Vagina (tissue), 2 donors: ENCODE measurements at places on chromosomes 7 and 10. TPM values are rescaled to one million over a fixed set of nuclear protein-coding genes. Genes with fewer than 3 reads are reported as not detected.

Gene MRC1
- 18.9 TPM for total RNA-seq

DNA sequence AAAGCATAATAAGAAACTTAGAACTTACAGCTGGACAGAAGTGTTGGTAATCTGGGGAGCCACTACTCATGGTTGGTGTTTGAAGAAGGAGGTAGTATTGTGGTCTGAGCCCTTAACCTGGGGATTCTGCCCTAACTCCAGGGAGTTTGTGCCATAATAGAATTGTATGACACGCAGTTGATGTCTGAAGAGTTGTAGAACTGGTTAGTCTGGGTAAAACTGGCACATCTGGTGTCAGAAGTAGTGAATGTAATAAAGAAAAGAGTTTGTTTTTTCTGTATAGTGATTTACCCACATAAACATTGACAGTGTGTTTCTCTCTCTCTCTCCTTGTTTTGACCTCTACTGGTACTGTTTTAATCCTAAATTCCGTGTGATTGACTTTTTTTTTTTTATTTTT, 448.1 kb upstream of the SEMA3D start:
- no peak for DNase-seq

Gene NPFFR1
- total RNA-seq, result not detected

DNA sequence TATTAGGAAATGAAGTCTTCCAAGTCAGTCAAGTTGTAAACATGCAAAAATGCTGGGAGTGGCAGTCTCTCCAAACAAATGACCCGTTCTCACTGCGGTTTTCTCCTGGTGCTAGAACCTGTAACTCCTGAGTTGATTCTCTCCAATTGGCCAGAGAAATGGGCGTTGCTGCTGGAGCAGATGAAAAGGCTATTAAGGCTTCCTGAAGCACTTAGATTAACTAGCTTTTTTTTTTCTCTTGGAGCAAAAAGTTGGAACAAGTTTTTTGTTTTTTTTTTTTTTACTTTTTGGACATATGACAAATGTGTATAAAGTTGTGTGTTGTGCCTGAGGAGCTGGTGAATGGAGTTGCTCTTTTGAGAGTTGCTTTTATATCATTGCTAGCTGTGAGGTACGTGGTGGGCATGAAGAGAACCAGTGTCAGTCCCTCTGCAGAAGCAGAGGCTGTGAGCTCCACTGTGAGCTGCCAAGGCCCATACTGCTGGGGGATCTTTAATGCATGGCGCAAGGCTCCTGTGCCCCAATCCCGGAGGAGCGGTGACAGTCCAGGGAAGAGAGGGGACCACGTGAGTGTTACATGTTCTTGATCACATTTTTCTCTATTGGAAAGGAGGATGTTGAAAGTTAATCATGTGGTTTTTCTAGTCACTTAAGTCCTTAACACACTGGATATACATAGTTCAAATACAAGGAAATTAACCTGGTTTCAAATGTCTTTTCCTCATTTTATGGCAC, 393.6 kb upstream of the GALNT17 start:
- DNase-seq, result no peak

GRCh38 chr7:114085313-114085591, 166.4 kb upstream of the PPP1R3A start:
- no peak for DNase-seq

DNA sequence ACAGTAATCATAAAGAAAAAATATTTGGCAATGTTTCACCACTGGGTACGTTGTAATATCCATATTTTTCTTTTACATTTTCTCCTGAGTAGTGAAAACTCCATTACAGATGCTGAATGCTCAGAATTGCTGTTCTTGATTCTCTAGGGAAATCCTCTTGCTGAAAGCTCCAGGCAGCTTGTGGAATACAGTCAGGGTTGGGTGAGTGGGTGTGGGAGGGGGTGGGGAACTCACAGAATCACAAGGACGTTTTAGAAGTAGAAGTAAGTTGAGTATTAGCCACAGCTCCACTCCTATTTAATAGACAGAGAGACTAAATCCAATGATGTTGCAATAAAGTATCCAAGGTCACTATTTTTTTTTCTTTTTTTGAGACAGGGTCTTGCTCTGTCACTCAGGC, 1270.9 kb downstream of the TYW1 start:
- no peak for DNase-seq

DNA sequence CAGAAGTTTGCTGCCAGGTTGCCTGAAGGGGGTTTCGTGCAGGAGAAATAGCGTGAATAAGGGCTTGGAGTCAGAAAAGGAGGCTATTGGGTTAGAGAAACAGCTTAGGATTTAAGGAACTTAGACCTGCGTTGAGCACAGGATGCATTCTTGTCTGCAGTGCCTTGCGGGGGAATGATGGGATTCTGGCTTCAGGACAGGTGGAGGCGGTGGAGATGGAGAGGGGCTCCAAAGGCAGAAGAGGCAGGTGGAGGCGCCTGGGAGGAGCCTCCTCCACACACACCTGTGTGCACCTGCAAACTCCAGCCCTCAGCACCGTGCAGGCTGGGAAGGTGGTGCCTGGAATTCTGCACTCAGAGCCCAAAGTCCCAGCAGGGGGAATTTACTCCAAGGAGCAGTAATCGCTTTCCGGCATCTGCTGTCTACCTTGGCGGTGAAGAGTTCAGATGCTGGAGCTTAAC, 1.8 kb downstream of the CLIP2 start:
- no peak for DNase-seq

GRCh38 chr10:35986756-35987502, 344.8 kb upstream of the FZD8 start:
- no peak for DNase-seq

DNA sequence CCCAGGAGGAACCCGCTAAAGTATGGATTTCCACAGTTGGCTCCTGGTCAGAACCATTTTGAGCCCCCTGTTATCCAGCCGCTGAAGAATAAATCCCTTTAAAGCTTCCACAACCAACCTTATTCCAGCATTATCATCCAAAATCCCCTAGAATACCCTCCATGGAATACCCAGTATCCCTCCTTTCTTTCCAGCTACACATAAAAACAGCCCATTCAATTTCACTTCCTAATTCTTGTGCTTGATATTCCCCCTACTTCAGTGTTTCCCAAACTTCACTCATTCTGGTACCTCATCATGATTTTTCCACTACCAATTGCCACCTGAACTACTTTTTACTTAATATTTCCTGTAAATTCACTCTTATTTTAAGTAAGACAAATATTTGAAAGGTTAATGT, 3.1 kb downstream of the MACC1 start:
- DNase-seq, result no peak

GRCh38 chr7:134752006-134752760, 27.3 kb upstream of the CALD1 start:
- DNase-seq, result no peak

DNA sequence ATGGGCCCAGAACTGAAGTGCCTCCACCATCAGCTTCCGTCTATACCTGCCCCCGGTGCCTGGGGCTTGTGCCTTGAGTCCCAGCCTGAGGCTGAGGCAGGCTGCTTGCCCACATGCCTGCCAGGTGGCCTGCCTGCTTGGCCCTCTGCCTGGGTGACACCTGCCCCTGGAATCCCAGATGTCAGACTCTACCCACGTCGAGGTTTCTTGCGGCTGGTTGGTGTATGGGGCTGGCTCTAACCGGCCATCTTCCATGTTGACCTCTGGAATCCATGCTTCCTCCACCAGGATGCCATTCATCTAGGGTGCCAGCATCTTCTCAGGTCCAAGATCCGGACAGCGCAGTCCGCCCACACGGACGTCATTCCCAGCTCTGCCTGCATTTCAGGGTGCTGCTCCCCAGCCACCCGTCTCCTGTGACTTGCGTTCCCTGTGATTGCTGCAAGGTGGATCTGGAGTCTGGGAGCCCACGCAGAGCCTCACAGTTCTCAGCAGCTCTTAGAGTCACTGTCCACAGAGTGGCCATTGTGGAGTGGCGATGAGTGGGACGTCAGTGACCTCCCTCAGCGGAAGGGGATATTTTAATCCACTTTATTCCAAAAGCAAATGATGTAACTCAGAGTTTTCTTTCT, 298.1 kb downstream of the TCERG1L start:
- DNase-seq, result no peak

- DNase-seq, result peak; percentile 64
Measured at GRCh38 chr7:141243368-141243767, 169.5 kb downstream of the TMEM178B start.

DNA sequence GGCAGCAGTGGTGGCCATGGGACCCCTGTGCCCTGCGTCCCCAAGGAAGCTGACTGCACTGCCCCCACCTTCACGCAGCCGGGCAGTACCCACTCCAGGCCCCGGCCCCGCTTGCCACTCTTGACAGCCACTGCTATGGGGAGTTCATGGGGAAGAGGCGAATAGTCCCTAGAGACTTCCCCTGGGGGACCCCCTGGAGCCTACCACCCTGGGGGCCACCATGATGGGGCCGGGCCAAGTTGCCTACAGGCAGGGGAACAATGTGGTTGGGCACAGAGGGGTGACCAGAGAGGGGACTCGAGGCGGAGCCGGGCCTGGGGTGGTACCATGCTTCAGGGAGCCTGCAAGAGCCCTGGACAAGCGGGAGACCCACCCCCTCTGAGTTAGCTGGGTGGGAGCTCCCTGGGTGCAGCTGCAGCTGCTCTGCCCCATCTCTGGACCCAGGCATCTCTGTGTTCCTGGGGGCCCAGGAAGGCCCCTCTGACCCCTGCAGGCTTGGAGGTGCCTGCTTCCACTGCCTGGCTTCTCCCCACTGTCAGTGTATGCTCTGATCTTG, 567.6 kb downstream of the GRM8 start:
- DNase-seq, result no peak

- no peak for DNase-seq
Measured at GRCh38 chr7:1994931-1995330, 237.8 kb downstream of the MAD1L1 start.

Gene ZWINT
- 3.9 TPM for total RNA-seq

GRCh38 chr10:43869669-43870322, 221.1 kb upstream of the ZNF32 start:
- DNase-seq, result peak; percentile 61

Gene LRIT2
- total RNA-seq, result not detected

Gene LIPF
- not detected for total RNA-seq

DNA sequence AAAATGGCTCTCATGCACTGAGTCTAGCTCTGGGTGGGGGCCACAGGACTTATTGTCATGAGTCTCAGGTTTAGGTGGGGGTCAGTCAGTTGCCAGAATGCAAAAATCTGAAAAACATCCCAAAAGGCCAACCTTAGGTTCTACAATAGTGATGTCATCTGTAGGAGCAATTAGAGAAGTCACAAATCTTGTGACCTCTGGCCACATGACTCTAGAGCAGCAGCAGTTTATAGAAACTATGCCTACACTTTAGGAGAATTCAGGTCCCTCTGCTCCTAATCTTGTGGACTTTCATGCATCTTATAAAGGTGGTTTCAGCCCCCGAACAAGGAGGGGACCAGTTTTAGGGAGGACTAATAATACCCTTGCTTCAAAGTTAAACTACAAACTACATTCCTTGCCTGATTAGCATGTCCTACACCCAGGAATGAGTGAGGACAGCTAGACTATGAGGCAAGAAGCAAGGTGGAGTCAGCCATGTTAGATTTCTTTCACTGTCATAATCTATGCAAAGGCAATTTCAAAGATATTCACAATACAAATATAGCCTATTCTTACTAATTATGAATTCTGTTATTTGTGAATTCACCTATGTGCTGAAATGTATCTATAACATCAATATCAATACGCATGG, 123.5 kb upstream of the ADCY1 start:
- DNase-seq, result no peak

- DNase-seq, result no peak
Measured at GRCh38 chr7:155198901-155199845, 98.5 kb upstream of the INSIG1 start.

DNA sequence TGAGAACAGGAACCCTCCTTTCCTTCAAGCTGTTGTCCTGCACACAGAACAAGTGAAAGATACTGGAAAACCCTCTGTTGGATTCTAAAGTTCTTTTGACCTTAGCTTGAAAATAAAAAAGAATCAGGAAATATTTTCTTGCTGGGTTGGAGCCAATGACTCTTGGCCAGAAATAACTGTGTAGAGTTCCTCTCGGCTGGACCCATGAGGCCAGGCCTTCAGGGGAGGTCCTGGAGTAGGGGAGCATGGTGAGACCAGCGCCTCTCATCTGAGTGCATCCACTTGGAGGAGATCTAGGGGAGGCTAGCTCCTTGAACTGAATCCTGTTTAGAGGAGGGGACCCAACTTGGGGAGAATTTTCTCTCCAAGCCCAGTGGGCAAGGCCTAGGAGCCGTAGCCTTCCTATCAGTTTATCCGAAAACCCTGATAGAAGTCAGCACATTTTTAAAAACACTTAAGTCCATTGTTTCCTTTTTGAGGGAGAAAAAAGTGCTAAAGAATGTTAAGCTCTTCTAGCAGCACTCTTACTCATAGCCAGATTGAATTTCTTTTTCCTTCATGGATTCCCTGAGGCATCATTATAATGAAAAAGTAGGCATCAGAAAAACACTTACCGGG, 635.7 kb upstream of the ANKRD30A start:
- DNase-seq, result no peak

DNA sequence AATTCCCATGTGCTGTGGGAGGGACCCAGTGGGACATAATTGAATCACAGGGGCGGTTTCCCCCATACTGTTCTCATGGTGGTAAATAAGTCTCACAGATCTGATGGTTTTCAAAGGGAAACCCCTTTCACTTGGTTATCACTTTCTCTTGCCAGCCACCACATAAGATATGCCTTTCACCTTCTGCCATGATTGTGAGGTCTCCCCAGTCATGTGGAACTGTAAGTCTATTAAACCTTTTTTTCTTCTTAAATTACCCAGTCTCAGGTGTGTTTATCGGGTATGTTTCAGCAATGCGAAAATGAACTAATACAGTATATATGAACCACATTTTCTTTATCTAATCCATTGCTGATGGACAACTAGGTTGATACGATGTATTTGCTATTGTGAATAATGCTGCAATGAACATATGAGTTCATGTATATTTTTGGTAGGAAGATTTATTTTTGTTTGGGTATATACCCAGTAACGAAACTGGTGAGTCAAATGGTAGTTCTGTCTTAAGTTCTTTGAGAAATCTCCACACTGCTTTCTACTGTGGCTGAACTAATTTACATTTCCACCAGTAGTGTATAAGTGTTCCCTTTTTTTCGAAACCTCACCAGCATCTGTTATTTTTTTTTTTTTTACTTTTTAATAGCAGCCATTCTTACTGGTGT, 70.0 kb upstream of the HGF start:
- no peak for DNase-seq

DNA sequence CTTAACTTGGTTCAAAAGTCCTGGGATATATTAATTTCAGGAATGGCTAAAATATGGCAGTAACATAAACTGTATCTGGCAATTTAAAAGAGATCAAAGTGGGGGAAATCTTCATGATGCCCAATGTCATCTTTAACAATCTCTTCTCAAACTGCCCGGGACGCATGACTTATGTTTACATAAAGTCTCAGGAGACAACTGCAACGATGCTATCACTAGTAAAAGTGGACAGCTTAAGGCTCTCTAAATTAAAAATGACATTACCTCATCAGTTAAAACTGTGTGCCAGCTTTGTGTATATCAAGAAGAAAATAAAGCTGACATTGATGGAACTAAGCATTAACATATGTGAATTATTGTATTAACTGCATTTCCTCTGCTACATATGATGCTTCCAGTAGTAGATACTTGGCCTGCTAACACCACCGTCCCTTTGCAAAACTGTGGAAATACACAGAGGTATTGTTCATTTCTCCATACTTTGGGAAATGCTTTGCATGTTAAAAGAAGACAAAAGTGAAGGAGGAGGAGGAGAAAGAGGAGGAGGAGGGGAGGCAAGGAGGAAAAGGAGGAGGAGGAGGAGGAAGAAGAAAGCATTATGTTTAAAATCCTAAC, 62.4 kb downstream of the NRP1 start:
- no peak for DNase-seq

GRCh38 chr10:116784651-116785050, 42.3 kb upstream of the HSPA12A start:
- DNase-seq, result no peak

GRCh38 chr10:121974535-121975294, at the start of gene NSMCE4A:
TSS of gene NSMCE4A (minus strand) at chr10:121975217. CDS start at chr10:121975165, 52 bp downstream.
- DNase-seq, result no peak

GRCh38 chr10:77315496-77316129, 322.0 kb downstream of the KCNMA1 start:
- DNase-seq, result no peak
